Pericardium fibroblast (primary cell): ENCODE measurements at places on chromosomes 2 and 18. TPM values are rescaled to one million over a fixed set of nuclear protein-coding genes. Genes with fewer than 3 reads are reported as not detected.

The STPG4 gene
- total RNA-seq = not detected in 2 replicates

The ZNF385B gene
- not detected in 2 replicates for total RNA-seq

The HOXD9 gene
- total RNA-seq = 0.09 TPM in 1 of 2 replicates, not detected in the other

The TXNDC2 gene
- 0.12 TPM in 1 of 2 replicates, not detected in the other for total RNA-seq
